ENCODE measurements at places on chromosomes 2 and 18. TPM values are rescaled to one million over a fixed set of nuclear protein-coding genes. Genes with fewer than 3 reads are reported as not detected.

Gene EFHD1
- total RNA-seq, result 1.2 TPM

Gene SLC8A1
- total RNA-seq, result 3.6 TPM

Gene HADHB
- 82.2 TPM for total RNA-seq

Gene CACNB4
- total RNA-seq, result under 0.01 TPM

Gene ANKRD23
- total RNA-seq, result 2.1 TPM

Gene MARCHF4
- not detected for total RNA-seq

Gene APOB
- total RNA-seq, result not detected

Gene PHOSPHO2
- total RNA-seq, result 0.96 TPM

Gene INHA
- 0.48 TPM for total RNA-seq

Gene CNTNAP5
- not detected for total RNA-seq

Gene BOLL
- not detected for total RNA-seq

Gene DNER
- 2.6 TPM for total RNA-seq

Measured in tracheal epithelial cell (primary cell).